Neural progenitor cell (in vitro differentiated cells): ENCODE measurements at places on chromosomes 1 and 21.
A peak's percentile ranks its signal among the peaks of the same experiment; 100 is the strongest.

- DNase-seq: no peak
Observed at GRCh38 chr1:47608296-47608875, 170.5 kb downstream of the FOXD2 start.

GRCh38 chr1:54723985-54724384 lies 8.3 kb downstream of the TTC4 start:
- no peak for DNase-seq

- no peak for DNase-seq
Observed at GRCh38 chr1:156849151-156849496, 9.8 kb downstream of the INSRR start.

DNA sequence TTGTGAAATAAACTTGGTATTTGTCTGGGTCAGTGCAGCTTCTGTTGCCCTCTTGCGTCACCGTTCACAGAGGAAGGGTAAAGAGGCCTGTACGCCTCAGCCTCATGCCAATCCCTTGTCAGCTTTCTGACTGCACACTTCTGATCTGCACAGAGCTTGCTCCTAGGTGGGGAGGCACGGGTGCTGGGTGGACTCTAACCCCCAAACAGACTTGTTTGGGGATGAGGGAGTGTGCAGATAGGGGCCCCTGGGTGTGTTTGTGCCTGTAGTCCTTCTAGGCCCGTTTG lies 803 bp upstream of the B4GALT2 start:
- no peak for DNase-seq

GRCh38 chr1:151993734-151994496 lies at the start of gene S100A10:
Gene S100A10 (minus strand): TSS chr1:151993859. CDS start chr1:151986230, 7,629 bp downstream.
- peak; percentile 75 for DNase-seq
